ENCODE measurements at places on chromosomes 5 and 9.

- no peak for DNase-seq
Observed at GRCh38 chr9:133050142-133050541, 11.6 kb upstream of the CEL start.

- DNase-seq, result no peak
Observed at GRCh38 chr9:89189215-89189614, 10.6 kb upstream of the SHC3 start.

GRCh38 chr9:132356324-132356924 lies 1.6 kb upstream of the SETX start:
- no peak for DNase-seq

- no peak for DNase-seq
Observed at GRCh38 chr9:9961487-9961886, 651.3 kb downstream of the PTPRD start.

- DNase-seq, result no peak
Observed at GRCh38 chr5:150312518-150312917, 9.8 kb upstream of the ARSI start.

DNA sequence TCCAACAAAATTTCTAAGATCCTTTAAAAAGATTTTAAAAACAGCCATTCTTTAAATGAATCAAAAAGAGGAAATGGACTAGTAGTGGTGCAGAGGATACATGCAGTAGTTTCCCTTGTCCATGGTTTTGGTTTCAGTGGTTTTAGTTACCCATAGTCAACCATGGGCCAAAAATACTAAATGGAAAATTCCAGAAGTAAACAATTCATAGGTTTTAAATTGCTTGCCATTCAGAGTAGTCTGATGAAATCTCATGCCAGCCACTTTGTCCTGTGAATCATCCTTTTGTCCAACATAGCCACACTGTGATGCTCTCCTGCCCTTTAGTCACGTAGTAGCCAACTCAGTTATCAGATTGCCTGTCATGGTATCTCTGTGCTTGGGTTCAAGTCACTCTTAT lies 286.1 kb downstream of the ANXA1 start:
- DNase-seq, result no peak

- DNase-seq, result no peak
Observed at GRCh38 chr5:98543490-98543889, 230.0 kb upstream of the RGMB start.

- DNase-seq, result no peak
Observed at GRCh38 chr9:136146126-136147037, 27.7 kb upstream of the TMEM250 start.

GRCh38 chr5:140634103-140634502 lies 1.1 kb upstream of the CD14 start:
- no peak for DNase-seq

- no peak for DNase-seq
Observed at GRCh38 chr9:126617823-126618165, 4.1 kb downstream of the LMX1B start.

- DNase-seq, result no peak
Observed at GRCh38 chr9:70261131-70261870, 2.5 kb downstream of the SMC5 start.

- DNase-seq, result no peak
Observed at GRCh38 chr9:27977931-27978330, 404.6 kb upstream of the C9orf72 start.

DNA sequence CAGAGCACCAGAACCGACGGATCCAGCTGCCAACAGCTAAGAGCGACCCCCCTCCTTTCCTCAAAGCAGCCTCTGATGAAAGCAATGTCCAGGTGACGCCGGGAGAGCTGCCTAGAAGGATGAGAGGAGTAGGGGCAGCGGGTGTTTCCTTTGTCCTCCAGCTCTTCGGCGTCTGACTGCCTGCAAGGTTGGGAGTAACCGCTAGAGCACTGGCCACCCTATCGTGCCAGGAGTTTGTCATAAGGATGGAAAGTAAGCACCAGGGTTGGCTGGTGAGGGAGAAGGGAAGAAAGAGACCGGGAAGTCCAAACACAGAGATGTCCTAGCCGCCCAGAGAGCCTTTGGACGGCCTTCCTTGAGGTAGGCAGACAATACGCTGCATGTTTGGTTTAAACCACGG lies 10.8 kb downstream of the MRPL36 start:
- no peak for DNase-seq

DNA sequence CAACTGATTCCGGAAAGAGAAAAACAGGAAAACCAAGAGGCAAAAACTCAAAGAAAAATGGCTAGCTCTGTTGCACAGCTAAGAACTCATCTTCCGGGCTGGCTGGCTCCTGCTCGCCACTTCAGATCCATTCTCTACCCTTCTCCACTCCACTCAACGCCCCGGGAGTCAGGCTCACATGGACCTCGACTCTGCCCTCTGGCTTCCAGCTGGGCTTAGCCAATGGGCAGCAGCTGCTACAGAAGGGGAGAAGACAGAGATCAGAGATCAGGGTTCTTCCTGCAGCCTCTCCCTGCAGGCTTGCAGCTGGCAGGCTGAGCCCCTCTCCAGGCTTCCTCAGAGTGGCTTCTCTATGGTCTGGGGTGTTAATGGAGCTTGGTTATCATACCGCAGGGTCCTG lies 187.5 kb downstream of the MED10 start:
- DNase-seq, result no peak
